ENCODE measurements at places on chromosomes 1 and 21. TPM values are rescaled to one million over a fixed set of nuclear protein-coding genes. Genes with fewer than 3 reads are reported as not detected.

- DNase-seq: no peak
- no peaks in the 10 kb centered on the region for H3K27me3 ChIP-seq
- no peak overlapping the region for H3K4me3 ChIP-seq
- no peaks in the 10 kb centered on the region for H3K4me1 ChIP-seq
- H3K27ac ChIP-seq: no peak overlapping the region
Observed at GRCh38 chr1:40107290-40107959, 10.4 kb upstream of the PPT1 start.

DNA sequence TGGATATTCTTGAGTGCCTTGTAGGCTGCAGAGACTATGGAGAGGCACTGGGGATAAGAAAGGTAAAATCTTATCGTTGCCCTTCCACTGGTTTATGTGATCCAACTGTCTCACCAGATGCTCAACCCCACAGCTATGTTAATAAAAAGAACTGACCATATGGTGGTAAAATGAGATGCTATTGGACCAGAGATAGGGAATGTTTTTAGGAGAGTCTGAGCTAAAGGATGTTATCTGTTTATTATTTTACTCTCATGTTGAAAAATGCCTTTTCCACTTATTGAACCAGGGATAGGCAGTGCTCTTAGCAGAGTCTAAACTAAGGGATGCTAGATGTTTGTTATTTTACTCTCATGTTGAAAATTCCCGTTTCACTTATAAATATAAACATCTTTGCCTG lies 172.8 kb upstream of the GREM2 start:
- no peaks in the 10 kb centered on the region for H3K27me3 ChIP-seq
- no peaks in the 10 kb centered on the region for H3K4me1 ChIP-seq
- H3K36me3 ChIP-seq: no peaks in the 10 kb centered on the region

DNA sequence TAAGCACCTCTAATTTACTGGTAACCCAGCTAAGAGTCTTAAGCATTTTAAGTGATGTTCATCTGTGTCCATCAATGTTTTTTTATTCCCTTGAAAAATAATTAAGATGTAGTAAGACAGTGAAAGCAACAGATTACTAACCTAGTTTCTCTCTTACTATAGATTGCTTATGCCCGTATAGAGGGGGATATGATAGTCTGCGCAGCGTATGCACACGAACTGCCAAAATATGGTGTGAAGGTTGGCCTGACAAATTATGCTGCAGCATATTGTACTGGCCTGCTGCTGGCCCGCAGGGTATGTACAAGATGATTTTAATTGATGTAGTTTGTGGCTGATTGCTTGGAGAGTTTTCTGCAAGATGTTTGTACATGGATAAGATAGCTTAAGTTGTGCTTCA lies 2.8 kb downstream of the RPL5 start:
- H3K27me3 ChIP-seq: no peaks in the 10 kb centered on the region
- peaks cover 10% of the 10 kb centered on the region for H3K36me3 ChIP-seq
- peaks cover 32% of the 10 kb centered on the region for H3K4me1 ChIP-seq
- no peak for DNase-seq
- H3K4me3 ChIP-seq: no peak overlapping the region

DNA sequence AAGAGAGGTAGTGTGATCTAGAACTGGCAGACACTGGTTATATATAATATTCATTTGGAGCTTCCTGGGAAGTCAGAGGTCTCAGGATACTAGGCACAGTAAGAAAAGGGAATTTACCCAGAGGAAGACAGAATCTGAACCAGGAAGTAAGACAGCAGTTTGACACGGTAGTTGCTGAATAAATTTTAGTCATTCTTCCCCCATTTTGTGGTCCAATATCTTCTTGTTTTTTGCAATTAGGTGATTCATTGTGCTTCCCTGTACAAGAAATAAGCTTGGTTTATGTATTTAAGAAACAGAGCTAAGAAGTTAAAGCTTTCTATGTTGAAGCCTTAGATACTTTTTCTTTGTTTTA lies 1.3 kb downstream of the TMEM167B start:
- peaks cover 20% of the 10 kb centered on the region for H3K36me3 ChIP-seq
- peak overlapping the region; percentile 97 for H3K27ac ChIP-seq
- H3K4me3 ChIP-seq: peak overlapping the region; percentile 88
- H3K4me1 ChIP-seq: peaks cover 16% of the 10 kb centered on the region
- DNase-seq: no peak

GRCh38 chr1:241590719-241591118 lies 49.5 kb downstream of the CHML start:
- H3K27ac ChIP-seq: no peak overlapping the region
- H3K36me3 ChIP-seq: no peaks in the 10 kb centered on the region
- no peaks in the 10 kb centered on the region for H3K4me1 ChIP-seq
- no peak overlapping the region for H3K4me3 ChIP-seq
- no peak for DNase-seq
- no peaks in the 10 kb centered on the region for H3K27me3 ChIP-seq

- H3K27ac ChIP-seq: peak overlapping the region; percentile 82
- DNase-seq: peak; percentile 61
- H3K4me3 ChIP-seq: peak overlapping the region; percentile 54
- no peaks in the 10 kb centered on the region for H3K36me3 ChIP-seq
- H3K4me1 ChIP-seq: peaks cover 7% of the 10 kb centered on the region
- H3K27me3 ChIP-seq: no peaks in the 10 kb centered on the region
Observed at GRCh38 chr1:23444104-23444533, 19.6 kb upstream of the TCEA3 start.

GRCh38 chr1:186618401-186619170 lies 61.6 kb downstream of the PTGS2 start:
- no peaks in the 10 kb centered on the region for H3K36me3 ChIP-seq
- DNase-seq: peak; percentile 62
- H3K27me3 ChIP-seq: no peaks in the 10 kb centered on the region
- H3K27ac ChIP-seq: no peak overlapping the region
- H3K4me1 ChIP-seq: no peaks in the 10 kb centered on the region
- H3K4me3 ChIP-seq: no peak overlapping the region

DNA sequence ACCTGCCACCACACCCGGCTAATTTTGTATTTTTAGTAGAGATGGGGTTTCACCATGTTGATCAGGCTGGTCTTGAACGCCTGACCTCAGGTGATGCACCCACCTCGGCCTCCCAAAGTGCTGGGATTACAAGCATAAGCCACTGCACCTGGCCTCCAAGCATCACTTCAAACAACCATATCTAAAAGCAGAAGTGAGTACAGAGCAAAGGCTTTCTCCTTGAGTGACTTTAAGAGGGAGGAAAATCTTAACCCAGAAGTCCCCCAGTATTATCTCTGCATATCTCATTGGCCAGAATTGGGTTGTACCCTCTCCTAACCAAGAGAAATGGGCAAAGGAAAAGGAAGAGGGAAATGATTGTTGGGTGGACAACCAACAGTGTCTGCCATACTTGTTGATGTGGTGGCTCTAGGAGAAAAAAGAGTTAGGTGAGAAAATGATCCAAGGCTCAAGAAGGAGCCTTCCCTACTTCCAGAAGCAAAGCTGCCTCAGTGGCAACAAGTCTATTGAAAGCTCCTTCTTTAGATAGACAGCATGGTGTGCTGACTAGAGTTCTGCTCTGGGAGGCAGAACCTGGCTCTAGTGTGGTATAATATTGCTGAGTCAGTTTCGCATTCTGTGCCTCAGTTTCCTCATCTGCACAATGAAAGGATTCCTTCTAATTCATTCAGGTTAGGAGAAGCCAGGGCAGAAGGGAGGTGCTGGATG lies 16.8 kb upstream of the FOXE3 start:
- H3K36me3 ChIP-seq: no peaks in the 10 kb centered on the region
- no peaks in the 10 kb centered on the region for H3K27me3 ChIP-seq
- DNase-seq: no peak
- H3K4me3 ChIP-seq: no peak overlapping the region
- H3K27ac ChIP-seq: no peak overlapping the region
- H3K4me1 ChIP-seq: no peaks in the 10 kb centered on the region

DNA sequence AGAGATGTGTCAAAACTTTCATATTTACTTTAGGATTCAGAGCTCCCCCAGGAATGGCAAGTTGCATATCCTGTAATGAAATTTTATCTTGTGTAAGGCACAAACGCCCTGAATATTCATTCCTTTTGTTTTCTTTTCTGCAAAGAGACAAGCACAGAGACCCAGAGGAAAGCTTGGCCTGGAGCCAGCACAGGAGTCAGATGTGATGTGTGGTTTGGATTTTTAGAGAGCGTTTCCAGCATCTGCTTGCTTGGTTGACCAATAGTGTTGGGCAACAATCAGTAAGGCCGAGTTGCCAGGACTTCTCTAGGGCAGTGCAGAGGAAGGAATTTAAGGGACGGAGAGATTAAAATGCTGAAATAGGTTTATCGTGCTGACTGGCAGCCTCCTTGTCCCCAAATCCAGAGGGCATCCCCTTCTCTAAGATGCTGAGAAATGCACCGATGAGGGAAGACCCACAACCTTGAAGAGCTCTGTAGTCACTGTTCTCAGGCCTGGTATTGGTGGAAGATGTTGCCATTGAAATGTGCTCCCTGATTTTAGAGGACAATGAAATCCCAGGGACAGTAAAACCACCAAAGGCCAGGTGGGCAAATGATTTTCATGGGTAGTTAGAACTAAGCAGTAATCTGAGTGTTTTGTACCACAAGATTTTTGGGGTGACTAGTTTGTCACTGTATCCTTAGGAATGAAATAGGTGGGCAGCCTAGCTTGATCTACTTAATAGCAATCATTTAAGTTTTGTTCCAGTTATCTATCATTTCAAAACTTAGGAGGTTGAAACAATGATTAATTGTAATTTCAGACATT lies 37.9 kb upstream of the RHOU start:
- peak; percentile 83 for DNase-seq
- H3K36me3 ChIP-seq: no peaks in the 10 kb centered on the region
- no peak overlapping the region for H3K27ac ChIP-seq
- H3K4me1 ChIP-seq: peaks cover 7% of the 10 kb centered on the region
- no peaks in the 10 kb centered on the region for H3K27me3 ChIP-seq

GRCh38 chr1:161166669-161167548 lies 683 bp downstream of the PPOX start:
- peak overlapping the region; percentile 67 for H3K4me3 ChIP-seq
- peaks cover 1% of the 10 kb centered on the region for H3K36me3 ChIP-seq
- DNase-seq: no peak
- peak overlapping the region; percentile 61 for H3K27ac ChIP-seq
- no peaks in the 10 kb centered on the region for H3K27me3 ChIP-seq

- no peaks in the 10 kb centered on the region for H3K27me3 ChIP-seq
- H3K4me3 ChIP-seq: no peak overlapping the region
- H3K36me3 ChIP-seq: no peaks in the 10 kb centered on the region
Observed at GRCh38 chr21:34644825-34645224, 24.0 kb upstream of the CLIC6 start.

DNA sequence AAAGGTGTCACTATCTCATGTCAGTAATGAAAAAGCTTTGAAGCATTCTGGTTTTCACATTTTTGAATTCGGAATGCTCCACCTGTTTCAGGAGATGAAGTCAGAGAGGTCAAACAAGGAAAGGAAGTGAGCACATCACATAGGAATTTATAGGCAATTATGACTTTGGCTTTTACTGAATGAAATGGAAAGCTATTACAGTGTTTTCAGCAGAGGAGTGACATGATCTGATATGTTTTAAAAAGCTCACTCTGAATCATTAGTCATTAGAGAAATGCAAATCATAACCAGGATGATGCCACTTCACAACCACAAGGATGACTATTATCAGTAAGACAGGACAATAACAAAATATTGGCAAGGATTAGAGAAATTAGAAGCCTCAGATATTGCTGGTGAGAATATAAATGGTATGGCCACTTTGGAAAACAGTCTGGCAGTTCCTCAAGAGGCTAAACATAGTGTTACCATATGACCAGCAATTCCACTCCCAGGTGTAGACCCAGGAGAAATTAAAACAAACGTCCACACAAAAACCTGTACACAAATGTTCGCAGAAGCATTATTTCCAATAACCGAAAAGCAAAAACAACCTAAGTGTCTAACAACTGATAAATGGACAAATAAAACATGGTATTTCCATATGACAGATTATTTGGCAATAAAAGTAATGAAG lies 7.5 kb downstream of the TAF1A start:
- H3K4me1 ChIP-seq: no peaks in the 10 kb centered on the region
- H3K4me3 ChIP-seq: no peak overlapping the region
- H3K36me3 ChIP-seq: no peaks in the 10 kb centered on the region
- H3K27me3 ChIP-seq: no peaks in the 10 kb centered on the region
- DNase-seq: no peak

DNA sequence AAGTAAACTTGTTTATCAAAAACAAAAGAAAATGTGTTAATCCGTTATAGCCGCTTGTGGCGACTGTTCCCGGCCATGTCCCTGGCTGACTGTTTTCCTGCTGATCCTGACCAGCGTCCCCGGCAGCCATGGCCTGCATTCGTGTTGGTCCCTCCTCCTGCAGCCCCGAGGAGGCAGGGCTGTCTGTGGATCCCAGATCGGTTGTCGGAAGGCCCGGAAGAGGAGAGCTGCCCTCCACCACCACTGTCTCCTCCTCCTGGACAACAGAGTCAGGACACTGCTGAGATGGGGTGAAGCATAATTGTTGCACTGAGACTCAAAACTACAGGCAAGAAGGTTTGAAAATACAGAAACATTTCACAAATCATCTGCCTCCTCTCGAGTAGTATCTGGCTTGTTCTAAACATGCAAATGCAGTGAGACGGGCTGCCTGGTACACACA lies 3.6 kb upstream of the MXRA8 start:
- no peak for DNase-seq
- no peaks in the 10 kb centered on the region for H3K4me1 ChIP-seq
- no peaks in the 10 kb centered on the region for H3K36me3 ChIP-seq
- H3K27ac ChIP-seq: no peak overlapping the region
- H3K27me3 ChIP-seq: no peaks in the 10 kb centered on the region

DNA sequence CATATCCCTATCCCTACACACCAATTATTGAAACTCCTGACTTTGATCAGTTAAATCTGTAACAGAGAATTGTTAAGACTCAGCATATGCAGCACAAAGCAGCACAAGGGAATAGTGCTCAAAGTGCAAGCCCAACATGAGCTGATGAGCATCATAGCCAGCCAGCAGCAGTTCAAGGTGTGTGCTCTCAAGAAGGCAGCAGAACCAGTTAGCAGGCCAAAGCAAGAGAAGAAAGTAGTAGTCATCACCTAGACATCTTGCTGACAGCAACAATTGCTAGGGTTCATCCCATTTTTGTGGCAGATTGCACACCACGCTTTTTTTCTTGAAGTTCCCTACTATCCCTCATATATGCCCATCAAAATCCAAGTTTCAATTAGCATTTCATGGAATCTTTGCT lies 478.3 kb downstream of the COL11A1 start:
- H3K36me3 ChIP-seq: no peaks in the 10 kb centered on the region
- no peak overlapping the region for H3K4me3 ChIP-seq
- H3K27me3 ChIP-seq: no peaks in the 10 kb centered on the region
- no peak for DNase-seq
- H3K27ac ChIP-seq: no peak overlapping the region
- H3K4me1 ChIP-seq: no peaks in the 10 kb centered on the region

NHLH2 gene
- not detected for total RNA-seq

NUP210L gene
- total RNA-seq: 0.14 TPM

All from right lobe of liver (tissue), 6 donors.